IMR-90 (cell line): ENCODE measurements at places on chromosomes 1 and 21.

DNA sequence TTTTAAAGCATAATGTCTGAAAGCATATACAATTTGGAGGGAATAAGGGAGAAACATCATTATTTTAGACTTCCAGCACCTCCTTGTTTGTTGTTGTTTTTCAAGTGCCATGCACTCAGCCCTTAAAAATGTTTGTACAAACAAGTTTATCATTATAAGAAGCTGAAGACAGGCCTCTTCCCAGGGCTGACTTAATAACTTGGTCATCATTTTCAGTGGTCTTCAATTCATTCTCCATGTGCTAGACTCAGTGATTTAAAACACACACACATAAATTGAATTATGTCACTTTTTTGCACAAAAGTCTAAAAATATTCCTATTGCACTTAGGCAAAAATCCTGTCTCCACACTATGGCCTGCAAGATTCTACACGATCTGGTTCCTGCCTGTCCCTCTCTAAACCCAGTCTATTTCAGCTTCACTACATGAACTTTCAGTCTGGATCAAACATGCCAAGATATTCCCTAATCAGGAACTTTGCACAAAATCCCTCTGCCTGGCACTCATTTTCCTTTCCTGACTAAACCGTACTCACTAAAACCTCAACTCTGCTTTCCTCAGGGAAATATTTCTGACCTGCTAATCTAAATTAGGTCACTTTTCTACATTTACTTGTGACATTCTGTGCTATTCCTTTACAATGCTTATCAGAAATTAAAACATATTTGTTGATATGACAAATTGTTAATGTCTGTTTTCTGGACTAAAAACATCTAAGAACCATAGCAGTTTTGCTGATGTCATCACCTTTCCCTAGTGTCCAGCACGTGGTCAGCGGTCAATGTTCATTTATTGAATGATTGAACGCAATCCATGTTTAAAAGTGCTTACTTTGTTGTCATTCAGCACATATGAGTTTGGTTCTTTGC lies 14.8 kb upstream of the GBP5 start:
- no peak for DNase-seq

DNA sequence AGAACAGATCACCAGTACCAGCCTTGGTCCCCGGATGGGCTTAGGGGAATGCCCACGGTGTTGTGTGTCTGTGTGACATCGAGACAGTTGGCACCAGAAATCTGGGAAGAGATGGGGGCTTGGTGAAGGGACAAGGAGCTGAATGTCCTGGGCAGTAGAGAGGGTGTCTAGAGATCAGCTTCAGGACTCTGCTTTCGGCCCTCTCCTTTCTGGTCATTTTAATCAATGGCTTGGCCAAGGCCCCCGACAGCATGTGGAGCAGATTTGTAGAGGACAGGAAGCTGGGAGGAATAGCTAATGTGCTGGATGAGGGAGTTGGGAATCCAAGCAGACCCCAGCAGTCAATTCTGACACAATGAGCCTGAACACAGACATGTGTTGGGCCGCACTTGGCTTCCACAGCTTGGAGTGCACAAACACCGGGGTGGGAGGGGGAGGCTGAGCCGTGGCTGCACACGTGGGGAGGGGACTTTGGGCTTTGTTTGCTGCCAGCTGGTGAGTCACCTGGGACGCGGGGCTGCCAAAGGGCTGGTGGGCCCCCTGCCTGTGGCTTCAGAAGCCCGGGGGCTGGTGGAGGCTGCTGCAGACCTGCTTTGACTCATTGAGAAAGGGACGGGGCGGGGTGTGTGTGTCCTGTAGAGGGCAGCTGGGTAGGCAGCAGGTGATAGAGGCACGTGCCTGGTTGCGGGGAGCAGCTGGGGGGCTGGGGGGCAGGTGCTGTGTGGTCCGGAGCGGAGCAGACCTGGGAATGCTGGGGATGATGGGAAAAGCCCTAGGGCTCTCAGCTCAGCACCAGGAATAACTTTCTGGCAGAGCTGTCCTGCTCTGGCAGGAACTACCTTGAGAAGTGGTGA lies 20.9 kb downstream of the SLC1A7 start:
- DNase-seq = peak; percentile 74

DNA sequence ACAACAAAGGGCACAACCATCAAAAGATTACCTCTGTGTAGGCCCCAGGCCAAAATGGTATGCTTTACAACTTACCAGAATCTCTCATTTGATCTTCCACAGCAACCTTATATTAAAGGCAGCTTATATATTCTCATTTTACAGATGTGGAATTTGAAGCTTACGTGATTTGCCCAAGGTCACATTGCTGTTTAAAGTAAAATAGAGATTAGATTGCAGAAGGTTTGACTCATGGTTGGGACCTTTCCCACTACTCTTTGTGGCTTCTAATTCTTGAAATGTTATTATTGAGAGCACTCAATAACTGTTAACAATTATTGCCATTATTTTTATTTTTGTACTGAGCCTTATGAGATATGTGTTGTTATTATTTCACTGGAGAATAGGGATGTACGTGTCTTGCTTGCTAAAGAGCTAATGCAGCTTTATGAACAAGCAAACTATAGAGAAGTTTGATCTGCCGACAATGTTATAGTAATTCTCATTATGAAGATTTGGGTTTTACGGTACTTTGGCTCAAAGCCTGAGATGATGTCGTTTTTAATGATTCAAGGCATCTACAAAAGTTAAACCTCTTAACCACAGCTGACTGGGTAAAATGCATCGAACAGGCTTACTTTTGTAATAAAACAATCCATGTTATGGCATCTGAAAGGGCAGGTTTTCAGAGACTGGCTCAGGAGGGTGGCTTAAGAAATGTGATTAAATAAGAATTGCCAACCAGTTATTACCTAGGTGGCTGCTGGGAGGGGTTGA lies 43.3 kb upstream of the TSNAX start:
- DNase-seq = peak; percentile 63

DNA sequence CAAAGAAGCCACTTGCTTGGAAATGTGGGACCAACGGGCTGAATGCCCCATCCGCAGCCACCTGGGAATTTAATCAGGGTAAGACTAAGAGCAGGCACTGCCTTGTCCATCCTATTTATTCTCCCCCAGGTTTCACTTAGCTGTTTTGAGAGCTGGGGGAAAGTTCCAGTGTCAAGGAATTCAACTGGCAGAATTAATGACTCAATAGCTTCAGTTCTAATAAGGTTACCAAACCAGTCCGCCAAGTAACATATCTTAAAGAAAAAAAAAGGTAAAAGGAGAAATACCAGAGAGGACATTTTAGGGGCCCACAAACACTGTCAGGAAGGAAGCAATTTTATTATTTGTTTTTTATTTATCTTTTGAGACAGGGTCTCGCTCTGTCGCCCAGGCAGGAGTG lies 157.6 kb upstream of the SOD1 start:
- no peak for DNase-seq

DNA sequence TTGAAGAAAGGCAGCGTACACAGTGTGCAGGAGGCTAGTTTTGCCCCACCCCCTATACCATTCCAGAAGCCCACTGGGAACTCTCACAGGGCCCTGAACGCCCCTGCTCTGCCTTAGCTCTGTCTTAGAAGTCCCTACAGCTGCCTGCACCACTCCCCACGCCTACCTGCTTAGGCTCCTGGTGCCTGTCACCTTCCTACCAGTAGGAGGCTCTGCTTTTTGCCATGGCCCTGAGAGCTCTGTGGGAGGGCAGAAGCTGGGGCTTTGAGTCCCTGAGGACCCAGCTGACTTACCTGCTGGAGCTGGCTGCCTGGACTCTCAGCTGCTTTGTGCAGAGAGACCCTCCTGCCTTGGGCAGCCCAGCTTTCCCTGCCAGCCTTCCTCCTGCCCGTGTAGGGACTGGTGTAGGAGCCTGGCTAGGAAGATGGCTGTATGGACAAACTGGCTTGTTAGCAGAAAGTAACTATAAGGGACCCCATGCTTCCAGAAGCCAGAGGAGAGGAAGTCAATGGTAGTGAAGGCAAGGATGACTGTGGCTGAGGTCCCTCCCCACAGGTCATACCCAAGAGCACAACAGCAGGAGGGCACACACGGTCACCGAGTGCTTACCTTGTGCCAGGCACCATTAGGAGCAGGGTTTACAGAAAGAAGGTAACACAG lies 9.8 kb upstream of the CELSR2 start:
- DNase-seq = peak; percentile 46

DNA sequence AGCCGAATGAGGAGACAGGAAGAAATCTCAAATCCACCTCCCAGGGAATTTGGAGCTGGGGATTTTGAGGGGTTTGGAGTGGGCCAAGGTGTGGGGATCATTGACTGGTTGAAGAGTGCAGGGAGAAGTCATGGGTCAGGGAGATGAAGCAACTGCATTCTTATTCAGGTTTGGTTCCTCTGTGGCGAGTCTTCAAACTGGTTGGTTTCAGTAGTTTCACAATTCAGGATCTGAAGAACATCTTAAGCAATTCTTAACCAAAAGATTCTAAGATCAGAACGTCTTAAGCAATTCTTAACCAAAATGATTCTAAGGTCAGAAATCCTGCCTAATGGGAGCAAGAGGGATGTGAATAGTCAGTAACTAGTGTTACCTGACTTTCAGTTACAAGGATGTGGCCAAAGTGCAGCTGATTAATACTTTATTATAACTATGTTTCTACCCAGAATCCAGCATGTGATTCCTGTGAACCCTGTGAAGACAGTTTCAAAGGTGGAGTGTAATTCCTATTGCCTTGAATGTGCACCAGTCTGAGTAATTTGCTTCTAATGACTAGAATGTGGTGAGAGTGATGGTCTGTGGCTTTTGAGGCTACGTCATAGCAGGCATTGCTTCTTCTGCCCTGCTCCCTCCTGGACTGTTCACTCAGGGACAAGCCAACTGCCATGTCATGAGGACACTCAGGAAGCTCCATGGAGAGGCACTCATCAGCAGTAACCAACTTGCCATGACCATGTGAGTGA lies 61.2 kb downstream of the OLFML3 start:
- no peak for DNase-seq

DNA sequence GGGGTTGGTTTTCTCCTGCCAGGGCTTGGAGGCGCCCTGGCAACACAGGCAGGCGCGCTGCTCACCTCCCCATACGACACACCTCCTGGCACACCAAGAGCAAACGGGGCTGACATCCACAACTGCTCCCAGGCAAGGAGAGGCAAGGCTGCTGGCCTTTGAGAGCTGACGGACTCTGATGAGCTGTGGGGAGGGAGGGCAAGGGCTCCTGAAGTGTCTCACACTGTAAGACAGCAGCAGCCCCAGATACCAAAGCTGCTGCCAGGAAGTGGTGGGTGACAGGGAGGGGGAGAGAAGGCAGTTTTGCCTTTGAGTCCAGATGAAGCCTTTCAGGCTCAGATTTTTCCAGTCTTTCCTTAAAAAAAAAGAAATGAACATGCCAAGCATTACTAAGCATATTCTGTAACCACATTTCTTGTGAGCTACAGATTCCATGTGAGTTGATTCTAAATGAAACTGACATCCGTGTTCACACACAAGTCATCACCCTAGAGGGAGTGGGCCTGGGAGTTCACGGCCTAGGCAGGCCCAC lies 24.3 kb downstream of the PGBD5 start:
- DNase-seq = peak; percentile 26

DNA sequence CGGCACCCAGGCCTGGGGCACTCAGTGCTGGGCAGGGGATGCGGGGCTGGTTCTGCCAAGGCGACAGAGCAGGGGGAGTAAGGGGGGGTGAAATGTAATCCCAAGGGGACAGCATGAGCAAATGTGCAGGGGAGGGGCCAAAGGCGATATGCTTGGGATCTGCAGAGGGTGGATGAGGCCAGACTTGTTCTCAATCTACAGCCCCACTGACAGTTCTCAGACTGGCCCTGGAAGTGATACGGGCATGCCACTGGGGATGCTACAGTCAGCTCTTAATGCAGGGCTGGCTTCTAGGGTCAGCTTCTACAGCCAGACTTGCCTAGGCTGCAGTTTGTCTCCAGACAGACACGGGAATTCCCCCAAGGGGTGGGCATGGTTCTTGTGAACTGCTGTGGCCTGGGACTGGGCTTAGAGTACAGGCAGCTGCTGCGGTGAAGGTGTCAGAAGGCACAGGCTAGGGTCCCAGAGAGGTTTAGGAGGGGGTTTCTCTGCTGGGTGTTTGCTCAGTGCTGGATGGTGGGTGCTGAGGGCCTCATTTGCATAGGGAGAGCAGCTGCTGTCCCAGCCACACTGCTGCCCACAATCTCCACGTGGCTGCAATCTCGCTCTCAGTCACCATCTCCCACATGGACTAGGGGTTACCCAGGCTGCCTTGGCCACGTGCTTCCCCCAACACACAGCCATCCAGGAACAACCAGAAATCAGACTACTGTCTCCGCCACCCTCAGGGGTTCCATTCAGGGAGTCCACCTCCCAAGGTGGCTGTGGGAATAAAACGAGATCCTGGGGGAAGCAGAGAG lies 190.1 kb downstream of the HIVEP3 start:
- no peak for DNase-seq

GRCh38 chr1:180407051-180407450 lies 95.3 kb downstream of the ACBD6 start:
- no peak for DNase-seq
